ENCODE measurements at places on chromosomes 1 and 21.

DNA sequence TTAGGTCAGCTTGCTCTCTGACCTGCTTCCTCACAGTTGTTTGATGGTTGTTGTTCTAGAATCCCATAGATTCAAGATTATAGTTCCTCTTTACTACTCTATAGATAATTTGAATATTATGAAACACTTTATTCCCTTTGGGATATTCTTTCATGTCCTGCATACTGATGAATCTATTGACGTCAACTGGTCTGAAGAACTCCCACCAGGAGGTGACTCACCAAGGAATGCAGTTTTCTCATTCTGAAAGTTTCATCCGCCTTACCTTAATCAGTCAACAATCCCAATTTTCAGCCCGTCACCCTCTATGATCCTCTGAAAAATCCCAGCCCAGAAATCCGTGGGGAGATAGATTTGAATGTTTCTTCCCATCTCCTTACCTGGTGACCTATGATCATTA, 834.1 kb upstream of the PRMT6 start:
- DNase-seq, result no peak

DNA sequence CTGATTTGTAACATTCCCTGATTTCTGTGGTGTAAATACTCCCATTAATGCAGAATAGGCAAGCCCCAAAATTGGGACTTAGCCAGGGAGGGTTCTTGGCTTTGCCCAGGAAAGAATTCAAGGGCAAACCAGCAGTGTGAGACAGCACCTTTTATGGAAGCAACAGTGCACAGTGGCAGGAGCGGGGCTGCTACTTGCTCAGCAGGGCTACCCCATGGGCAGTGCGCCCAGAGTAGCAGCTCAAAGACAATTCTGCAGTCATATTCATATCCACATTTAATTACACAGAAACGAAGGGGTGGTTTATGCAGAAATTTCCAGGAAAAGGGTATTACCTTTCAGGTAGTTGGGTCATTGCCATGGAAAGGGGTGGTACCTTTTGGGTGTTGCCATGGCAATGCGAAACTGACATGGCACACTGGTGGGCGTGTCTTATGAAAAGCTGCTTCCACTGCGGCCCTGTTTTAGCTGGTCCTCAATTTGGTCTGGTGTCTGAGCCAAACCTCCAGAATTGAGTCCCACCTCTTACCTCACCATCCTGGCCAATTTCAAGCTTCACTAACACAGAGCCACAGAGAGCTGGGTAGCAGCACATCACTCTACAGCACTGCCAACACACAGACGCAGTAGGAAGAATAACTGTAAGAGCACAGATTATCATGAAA, 35.9 kb downstream of the FHAD1 start:
- DNase-seq, result no peak

GRCh38 chr1:92709738-92710137, 75.2 kb downstream of the EVI5 start:
- no peak for DNase-seq

GRCh38 chr1:211667065-211667617, 8.3 kb downstream of the NEK2 start:
- no peak for DNase-seq

GRCh38 chr1:100835866-100836842, 58.5 kb downstream of the EXTL2 start:
- DNase-seq, result no peak

GRCh38 chr1:177020851-177021589, 143.5 kb downstream of the ASTN1 start:
- DNase-seq, result no peak

DNA sequence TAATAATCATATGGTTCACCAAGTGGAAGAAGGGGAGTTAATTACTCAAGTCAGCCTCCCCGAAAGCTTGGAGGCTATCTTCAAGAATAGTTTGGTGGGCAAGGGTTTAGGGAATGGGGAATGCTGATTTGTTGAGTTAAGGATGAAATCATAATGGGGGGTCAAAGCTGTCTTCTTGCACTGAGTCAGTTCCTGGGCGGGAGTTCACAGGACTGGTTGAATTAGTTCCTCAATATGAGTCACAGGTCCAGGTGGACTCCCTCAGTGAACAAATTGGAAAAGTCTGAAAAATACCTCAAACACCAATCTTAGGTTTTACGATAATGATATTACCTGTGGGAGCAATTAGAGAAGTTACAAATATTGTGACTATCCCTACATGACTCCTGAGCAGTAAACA, 115.2 kb upstream of the COA6 start:
- DNase-seq, result no peak

DNA sequence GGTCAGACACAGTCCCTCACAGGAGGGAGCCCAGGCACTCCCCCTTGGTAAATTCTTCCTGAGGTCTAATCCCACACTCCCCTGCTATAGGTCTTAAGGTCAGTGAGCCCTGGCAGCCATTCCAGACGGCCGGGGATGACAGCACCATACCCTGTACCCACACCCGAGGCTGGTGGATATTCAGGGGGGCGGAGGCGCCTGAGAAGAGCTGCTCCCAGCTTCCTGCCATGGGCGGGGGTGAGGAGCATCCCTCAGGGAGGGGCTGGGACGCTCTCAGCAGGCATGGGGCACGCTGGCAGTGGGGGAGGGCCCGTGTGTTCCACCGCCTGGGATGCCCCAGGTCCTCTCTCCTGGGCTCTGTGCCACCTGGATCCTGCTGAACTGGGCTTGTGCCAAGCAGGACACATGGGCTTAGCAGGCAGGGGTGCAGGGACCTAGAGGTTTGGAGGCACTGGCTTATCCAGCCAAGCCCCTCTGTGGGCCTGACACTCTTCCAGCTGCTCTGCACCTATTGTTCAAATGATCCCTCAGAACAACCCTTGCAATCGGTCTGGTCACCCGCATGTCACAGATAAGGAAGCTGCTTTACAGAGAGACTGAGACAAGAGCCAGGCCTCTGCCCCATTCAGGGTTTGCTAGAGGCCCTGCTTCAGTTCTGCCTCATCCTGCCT, 5.7 kb upstream of the ADGRB2 start:
- DNase-seq, result no peak

DNA sequence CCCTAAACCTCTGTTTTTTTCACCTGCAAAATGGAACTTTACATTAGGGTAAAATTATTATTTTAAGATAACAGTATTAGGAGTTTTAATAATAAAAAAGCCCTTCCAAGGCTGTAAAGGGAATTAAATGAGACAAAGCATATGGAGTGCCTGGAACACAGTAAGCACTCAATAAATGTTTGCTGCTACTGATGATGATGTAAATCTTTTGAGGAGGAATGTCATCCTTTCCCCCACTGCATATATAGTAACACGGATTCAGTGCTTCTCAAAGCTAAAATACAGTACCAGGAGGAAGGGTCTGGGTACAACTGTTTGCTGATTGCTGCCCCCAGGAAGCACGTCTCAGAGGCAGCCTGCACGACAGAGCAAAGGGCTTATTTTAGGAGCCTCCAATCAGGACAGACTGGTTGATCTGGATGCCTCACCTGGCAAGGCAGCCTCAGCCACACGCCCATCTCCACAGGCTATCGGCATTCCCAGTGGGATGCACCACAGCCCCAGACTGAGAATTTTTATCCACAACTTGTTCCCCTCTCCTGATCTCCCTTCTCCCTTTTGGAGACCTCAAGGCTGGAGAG, 64.4 kb downstream of the GADD45A start:
- DNase-seq, result no peak

GRCh38 chr21:35599164-35599563, 461.2 kb downstream of the SETD4 start:
- DNase-seq, result no peak

- no peak for DNase-seq
Observed at GRCh38 chr1:30749691-30750583, 7.6 kb downstream of the LAPTM5 start.

GRCh38 chr1:67051196-67051595, 2.8 kb downstream of the SLC35D1 start:
- no peak for DNase-seq

DNA sequence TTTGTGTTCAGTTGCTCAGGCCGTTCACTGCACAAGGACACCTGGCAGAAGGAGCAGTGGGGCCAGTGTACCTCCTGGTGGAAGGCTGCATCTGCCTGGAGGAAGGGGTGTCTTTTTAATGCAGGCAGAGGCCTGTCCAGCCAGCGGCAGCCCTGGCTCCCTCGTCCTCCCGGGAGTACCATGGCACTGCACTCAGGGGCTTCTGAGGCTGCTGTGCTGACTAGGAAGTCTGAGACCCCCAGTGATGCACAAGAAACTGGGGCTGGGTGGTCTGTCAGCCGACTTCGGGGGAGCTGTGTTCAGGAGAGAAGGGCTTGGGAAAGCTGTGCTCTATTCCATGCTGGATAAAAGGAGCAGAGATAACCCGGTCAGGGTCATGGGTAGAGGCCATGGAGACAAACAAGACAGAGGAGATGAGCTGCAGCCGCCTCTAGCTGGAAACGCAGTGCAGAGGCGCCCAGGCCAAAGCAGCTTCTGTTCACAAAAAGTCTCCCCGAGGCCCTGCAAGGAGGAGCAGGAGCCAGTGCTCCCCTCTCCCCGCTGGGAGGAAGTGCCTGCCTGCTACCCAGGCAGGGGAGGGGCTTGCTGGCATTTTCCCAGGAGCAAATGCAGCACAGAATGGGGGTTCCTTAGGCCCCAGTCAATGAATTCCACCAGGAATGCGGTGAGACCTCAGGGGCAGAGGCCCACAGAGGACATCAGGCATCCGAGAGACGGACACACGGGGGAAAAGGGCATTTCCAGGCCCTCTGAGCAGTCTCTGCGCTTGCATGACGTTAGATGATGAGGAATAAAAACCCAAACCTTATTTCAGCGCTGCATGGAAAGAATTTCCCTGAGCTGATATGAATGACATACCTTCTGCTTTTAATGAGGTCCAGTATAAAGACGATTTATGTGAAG, 17.2 kb upstream of the C2CD2 start:
- no peak for DNase-seq

All from activated naive CD4-positive, alpha-beta T cell (primary cell).